Cortex of kidney (tissue), 1 donor: ENCODE measurements at places on chromosomes 7 and 10.

GRCh38 chr10:103265717-103266329, 11.1 kb upstream of the INA start:
- DNase-seq, result no peak

DNA sequence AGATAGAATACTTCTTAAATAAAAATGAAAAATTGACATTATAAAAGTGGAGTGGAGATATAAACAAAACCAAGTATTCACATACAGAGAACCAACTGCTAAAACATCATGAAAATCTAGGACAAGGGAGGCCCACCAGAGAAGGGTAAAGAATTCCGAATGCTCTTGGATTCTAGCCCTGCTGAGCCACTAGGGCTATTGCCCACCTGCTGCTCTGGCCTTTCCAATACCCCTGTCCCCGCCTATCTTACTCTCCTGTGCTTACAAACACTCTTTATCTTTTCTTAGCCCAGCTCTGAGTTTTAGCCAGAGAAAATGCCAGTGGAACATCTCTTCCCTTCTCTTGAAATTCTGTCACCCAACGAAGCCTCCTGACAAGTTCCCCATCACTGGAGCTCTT, 100.3 kb downstream of the MACC1 start:
- DNase-seq, result no peak

DNA sequence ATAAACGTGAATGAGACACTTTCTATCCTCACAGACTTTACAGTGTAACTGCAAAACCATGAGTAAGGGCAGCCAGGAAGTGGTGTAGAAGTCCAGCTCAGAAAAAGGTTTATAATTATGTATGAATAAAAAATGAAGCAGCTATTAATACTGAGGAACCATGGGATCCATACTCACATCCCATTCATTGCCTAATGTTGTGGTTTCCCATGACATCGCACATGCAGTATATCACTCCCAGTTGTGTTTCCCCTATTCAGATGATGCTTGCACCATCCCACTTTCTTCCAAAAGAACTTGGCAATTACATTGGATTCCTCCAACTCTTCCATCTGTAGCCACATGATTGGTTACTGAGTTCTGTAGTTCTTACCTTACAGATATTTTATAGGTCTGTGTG, 74.5 kb upstream of the SEMA3D start:
- DNase-seq, result no peak

GRCh38 chr10:18561861-18562551, 89.4 kb downstream of the NSUN6 start:
- DNase-seq, result no peak

GRCh38 chr7:125773113-125773785, 843.6 kb upstream of the POT1 start:
- no peak for DNase-seq

DNA sequence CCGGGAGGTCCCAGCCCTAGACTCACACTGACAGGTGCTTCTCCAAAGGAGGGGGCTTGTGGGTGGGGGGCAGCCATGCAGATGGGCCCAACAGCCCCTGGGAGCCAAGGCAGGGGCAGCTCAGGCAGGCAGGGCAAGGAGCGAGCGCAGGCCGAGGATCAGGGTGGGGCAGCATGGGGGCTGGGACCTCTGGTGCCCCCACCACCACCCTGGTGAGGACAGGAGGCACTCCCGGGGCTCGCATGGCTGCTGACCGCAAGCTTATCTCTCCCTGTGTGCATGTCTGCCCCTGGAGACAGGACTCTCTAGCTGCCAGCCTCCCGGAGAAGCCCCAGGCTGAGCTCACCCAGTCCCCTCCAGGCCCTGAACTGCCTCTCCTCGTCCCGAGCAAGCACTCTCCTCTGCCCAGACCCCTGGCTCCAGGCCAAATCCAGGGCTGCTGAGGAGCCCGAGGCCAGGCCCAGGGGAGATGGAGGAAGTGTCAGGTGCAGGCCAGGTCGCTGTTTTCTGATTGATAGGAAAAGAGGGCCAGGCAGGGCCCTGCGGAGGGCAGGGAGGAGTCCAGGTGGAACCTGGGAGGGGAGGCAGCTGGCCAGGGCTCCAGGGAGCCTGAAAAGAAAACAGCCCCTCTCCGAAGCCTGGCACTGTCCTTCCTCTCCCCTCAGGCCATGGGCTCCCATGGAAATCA, 39.0 kb downstream of the PDGFA start:
- no peak for DNase-seq
